ENCODE measurements at places on chromosomes 2 and 18.
A peak's percentile ranks its signal among the peaks of the same experiment; 100 is the strongest.

DNA sequence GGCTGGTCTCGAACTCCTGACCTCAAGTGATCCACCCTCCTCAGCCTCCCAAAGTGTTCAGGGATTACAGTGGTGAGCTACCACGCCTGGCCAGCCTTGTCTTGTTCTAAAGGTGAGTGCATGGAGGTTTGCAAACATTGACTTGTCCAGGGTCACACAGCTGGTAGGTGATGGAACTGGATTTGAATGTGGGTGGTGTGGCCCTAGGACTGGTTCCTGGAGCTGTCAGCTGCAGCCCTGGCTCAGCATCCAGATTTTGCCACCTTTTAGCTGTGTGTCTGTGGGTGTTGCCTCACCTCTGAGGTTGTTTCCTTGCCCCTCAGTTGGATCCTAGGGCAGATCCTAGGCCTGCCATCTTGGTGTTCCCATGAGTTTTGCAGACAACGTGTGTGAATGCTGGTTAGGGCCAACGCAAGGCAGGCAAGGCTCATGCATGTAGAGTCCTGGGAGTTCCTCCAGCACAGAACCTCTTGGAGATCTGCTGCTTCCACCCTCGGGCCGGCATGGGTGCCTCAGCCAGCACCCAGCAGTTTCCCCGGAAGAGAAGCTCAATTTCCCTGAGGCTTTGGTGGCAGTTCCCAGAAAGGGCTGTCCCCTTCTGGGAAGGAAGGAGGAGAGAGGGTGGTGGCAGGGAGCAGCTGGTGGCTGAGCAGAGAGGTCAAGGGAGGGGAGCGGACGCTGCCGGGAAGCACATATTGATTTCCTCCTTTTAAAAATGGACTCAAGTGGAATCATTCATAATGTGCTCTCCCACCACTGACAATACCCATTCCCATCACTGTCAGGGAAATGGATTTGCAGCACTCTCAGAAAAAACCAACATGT, 127.6 kb upstream of the HS6ST1 start:
- DNase-seq: peak; percentile 58

DNA sequence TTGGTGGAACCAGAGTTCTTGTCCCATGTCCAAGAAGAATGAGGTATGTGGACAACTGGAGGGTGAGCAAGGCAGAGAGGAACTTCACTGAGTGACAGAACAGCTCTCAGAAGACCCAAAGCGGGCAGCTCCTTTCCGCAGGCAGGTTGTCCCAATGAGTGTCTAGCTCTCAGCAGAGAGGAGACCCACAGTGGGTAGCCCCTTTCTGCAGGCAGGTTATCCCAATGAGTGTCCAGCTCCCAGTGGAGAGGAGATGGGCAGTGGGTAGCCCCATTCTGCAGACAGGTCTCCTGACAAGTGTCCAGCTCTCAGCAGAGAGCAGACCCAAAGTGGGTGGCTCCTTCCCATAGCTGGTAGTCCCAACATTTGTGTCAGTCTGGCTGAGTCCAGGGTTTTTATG, 69.6 kb downstream of the SRBD1 start:
- DNase-seq: no peak

DNA sequence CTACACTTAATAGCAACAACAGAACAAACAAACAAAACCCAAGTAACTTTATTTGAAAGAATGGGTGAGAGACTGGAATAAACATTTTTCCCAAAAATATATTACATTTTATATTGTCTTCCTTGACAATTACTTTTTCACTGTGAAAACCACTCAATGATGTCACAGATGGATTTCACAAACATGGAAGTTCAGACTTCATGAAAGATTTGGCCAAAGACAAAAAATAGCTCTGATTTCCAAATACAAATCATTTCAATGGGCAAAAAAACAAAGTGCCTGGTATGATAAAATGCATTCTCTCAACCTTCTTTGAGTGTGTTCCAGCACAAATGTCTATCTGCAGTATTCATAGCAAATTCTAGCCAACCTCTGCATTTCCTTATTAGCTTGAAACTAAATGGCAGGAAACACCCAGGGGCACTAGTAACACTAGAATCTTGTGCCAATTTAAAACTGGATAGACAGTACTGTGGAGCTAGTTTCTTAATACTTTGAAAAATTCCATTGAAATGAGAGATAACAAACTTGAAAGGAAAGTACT, 28.5 kb upstream of the NAPG start:
- DNase-seq: no peak

GRCh38 chr18:5237083-5237722, 40.1 kb upstream of the AKAIN1 start:
- DNase-seq: no peak

DNA sequence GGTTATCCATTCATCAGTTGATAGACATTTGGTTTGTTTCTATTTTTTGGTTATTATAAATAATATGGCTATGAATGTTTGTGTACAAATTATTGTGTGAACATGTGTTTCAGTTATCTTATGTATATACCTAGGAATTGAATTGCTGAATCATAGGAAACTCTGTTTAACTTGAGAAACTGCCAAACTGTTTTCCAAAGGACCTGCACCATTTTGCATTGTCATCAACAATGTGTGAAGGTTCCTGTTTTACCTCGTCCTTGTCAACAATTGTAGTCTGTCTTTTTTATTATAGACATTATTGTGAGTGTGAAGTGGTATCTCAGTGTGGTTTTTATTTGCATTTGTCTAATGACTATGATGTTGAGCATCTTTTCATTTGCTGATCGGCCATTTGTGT, 17.1 kb downstream of the PDK1 start:
- DNase-seq: peak; percentile 28

DNA sequence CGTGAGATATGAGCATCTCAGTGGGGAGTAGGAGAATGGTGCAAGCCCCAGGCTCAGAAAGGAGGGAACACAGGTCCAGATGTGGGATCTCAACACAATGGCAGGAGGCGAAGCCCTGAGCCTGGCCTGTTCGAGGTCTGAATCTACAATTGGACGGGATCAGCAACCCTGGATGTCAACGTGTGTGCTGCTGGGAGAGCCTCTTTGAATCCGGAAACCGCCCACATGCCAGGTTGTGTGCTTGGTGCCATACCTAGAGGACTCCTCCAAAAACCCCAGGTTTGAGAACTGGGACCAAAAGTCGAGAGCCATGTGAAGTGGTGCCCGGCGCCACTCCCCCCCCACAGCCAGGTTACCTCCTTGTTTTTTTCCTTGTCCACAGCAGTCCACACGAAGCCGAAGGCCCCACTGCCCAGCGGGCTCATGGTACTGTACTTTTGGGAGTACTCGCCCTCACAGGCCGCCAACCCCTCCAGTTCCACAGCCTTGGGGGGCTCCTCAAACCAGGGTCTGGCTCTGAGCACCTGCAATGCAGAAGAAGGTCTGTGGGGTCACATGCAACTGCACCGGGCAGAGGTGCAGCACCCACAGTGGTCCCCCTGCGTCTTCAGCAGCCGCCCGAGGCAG, 20.4 kb upstream of the MTERF4 start:
- no peak for DNase-seq

- DNase-seq: no peak
These were observed 58.6 kb upstream of the VRK2 start for GRCh38 chr2:57987835-57988573.

DNA sequence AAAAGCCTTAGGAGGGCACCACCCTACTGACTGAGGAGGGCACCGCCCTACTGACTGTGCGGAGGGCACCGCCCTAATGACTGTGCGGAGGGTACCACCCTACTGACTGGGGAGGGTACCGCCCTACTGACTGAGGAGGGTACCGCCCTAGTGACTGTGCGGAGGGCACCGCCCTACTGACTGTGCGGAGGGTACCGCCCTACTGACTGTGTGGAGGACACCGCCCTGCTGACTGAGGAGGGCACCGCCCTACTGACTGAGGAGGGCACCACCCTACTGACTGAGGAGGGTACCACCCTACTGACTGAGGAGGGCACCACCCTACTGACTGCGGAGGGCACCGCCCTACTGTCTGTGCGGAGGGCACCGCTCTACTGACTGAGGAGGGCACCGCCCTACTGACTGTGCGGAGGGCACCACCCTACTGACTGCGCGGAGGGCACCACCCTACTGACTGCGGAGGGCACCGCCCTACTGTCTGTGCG, 150.2 kb upstream of the NFATC1 start:
- DNase-seq: peak; percentile 52

Measured in OCI-M1 (cell line).